ENCODE measurements at places on chromosomes 13 and 19. TPM values are rescaled to one million over a fixed set of nuclear protein-coding genes. Genes with fewer than 3 reads are reported as not detected.

GRCh38 chr13:113162783-113163685 is 4.6 kb downstream of the PROZ start:
- H3K27me3 ChIP-seq, result peaks cover 17% of the 10 kb centered on the region
- peak; percentile 58 for DNase-seq
- H3K4me3 ChIP-seq, result no peak overlapping the region

DNA sequence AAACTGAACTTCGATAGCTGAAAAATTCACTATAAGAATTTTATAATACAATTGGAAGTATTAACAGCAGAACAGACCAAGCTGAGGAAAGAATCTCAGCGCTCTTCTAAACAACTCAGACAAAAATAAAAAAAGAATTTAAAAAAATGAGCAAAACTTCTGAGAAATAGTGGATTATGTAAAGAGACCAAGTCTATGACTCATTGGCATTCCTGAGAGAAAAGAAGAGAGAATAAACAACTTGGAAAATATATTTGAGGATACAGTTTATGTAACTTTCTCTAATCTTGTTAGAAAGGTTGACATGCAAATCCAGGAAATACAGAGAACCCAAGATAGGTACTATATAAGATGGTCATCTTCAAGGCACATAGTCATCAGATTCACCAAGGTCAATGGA is 25.4 kb downstream of the SLC25A15 start:
- no peak for DNase-seq
- no peaks in the 10 kb centered on the region for H3K27me3 ChIP-seq
- no peaks in the 10 kb centered on the region for H3K4me1 ChIP-seq
- H3K4me3 ChIP-seq, result no peak overlapping the region

- no peak overlapping the region for H3K27ac ChIP-seq
- no peaks in the 10 kb centered on the region for H3K4me1 ChIP-seq
- H3K4me3 ChIP-seq, result no peak overlapping the region
- DNase-seq, result no peak
- no peaks in the 10 kb centered on the region for H3K36me3 ChIP-seq
These were observed 85.8 kb downstream of the FAM216B start for GRCh38 chr13:42867232-42867631.

- H3K36me3 ChIP-seq, result no peaks in the 10 kb centered on the region
- H3K27me3 ChIP-seq, result no peaks in the 10 kb centered on the region
- no peaks in the 10 kb centered on the region for H3K4me1 ChIP-seq
These were observed 50.5 kb downstream of the RFC3 start for GRCh38 chr13:33868343-33868994.

GRCh38 chr13:28423010-28423409 is 71.9 kb downstream of the FLT1 start:
- no peaks in the 10 kb centered on the region for H3K4me1 ChIP-seq
- no peaks in the 10 kb centered on the region for H3K36me3 ChIP-seq
- peaks cover 4% of the 10 kb centered on the region for H3K27me3 ChIP-seq
- DNase-seq, result no peak
- H3K4me3 ChIP-seq, result no peak overlapping the region

CYP2S1 gene
- total RNA-seq, result not detected

- H3K36me3 ChIP-seq, result no peaks in the 10 kb centered on the region
- H3K27ac ChIP-seq, result peak overlapping the region; percentile 19
- no peak for DNase-seq
- peaks cover 18% of the 10 kb centered on the region for H3K27me3 ChIP-seq
These were observed 27.3 kb upstream of the TPP2 start for GRCh38 chr13:102569488-102569887.

MCEMP1 gene
- total RNA-seq, result not detected

DNA sequence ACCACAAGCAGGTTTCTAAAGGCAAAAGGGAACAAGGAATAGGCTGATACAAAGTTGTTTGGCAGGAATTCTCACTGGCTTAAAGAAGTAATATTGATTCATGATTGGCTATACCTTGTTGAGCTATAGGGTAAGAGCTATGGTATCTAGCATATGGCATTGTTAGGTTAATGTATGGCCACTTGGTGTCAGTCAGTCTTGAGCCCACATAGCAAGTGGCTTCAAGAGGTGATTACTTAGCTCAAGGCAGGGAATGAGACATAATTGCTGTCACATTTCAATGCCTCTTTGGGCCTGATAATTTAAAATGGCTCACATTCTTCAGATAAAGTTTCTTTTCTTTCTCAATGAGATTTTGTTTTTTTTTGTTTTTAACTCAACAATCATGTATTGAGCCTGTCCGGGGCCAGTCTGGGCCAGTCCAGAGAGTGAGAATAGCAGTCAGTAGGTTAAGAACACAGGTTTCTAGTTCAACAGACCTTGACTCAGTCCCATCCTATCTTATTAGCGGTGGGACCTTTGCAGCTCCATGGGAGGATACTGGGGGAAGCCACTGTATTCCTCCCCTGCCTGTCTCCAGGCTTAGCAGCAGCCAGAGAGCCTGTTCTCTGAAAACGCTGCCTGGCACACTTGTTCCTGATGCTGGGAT is 45.8 kb upstream of the RCBTB2 start:
- H3K4me1 ChIP-seq, result peaks cover 6% of the 10 kb centered on the region
- H3K27me3 ChIP-seq, result peaks cover 14% of the 10 kb centered on the region
- H3K27ac ChIP-seq, result no peak overlapping the region
- no peaks in the 10 kb centered on the region for H3K36me3 ChIP-seq

DNA sequence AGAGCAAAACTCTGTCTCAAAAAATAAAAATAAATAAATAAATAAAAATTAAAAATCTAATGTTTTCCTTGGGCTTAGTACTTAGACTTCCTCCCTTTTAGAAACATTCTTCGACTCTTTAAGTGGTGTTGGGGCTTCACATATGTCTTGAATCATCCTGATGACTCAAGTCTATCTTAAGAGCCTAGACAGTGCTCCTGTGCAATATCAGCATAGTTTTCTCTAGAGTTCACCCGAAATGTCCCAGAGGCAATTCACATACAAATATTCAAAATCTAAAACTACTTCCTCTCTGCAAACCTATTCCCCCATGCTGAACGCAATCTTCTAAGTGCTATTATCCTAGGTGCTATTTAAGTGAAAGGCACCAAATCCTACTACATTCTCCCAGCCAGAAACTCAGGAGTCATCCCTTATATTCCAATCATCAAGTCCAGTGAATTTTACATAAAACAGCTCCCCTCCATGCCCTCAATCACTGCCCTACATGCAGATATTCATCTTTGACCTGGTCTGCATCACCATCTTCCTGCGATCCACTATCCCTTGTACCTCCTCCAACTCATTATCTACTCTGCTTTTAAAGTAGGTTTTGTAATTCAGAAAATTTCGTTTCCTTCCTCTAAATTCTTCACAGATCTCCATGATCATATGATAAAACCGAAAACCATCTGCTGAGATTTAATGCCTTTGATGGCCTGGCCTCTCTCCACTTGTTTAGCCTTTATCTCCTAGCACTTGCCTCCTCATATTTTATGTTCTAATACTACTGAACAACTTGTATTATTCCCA is 102.7 kb downstream of the ELF1 start:
- H3K4me3 ChIP-seq, result no peak overlapping the region
- no peaks in the 10 kb centered on the region for H3K27me3 ChIP-seq
- DNase-seq, result peak; percentile 17
- H3K36me3 ChIP-seq, result no peaks in the 10 kb centered on the region
- H3K4me1 ChIP-seq, result peaks cover 12% of the 10 kb centered on the region
- H3K27ac ChIP-seq, result no peak overlapping the region

SERP2 gene
- 6.5 TPM for total RNA-seq

GRCh38 chr13:111228262-111229144 is 91.9 kb upstream of the TEX29 start:
- no peak overlapping the region for H3K27ac ChIP-seq
- H3K27me3 ChIP-seq, result no peaks in the 10 kb centered on the region
- no peak for DNase-seq
- H3K4me3 ChIP-seq, result no peak overlapping the region
- H3K4me1 ChIP-seq, result peaks cover 3% of the 10 kb centered on the region

DNA sequence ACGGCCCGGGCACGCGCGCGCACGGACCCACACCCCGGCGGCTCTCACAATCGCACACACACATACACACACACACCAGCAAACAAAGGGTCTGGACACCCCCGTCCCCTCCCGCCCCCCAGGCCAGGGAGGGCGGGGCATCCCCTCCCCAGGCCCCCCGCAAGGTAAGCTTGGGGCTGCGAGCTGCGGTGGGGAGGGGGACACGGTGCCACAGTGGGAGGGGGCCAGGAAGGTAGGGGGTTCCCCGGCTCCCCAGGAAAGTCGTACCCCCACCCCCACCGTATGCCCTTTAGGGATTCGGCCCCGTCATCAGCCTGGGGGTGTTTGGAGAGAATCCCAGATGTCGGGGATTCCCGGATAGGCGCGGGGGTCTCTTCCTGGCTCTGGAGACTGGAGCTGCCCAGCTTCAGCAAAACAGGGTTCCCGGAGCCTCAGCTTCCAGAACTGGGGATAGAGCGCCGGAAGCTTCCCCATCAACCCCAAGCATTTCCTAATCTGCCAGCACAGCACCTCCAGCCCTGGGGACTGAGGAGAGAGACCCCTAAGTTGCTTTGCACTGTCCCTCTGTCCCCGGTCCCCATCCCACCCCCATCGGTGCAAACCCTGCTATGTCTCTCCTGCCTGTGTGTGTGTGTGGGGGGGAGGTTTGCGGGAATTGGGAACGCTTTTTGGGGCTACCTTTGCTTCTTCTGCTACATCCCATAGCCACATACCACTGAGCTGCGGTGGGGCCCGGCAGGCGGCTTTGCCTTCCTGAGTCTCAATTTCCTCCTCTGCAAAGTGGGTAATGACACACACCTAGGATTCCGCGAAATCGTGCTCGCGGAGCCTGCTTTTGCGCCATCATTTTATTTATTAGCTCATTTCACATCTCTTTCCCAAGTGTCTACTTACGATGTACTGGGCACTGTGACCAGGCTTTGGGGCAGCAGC is 1.8 kb upstream of the CDC37 start:
- peaks cover under 1% of the 10 kb centered on the region for H3K36me3 ChIP-seq
- DNase-seq, result peak; percentile 84
- H3K27ac ChIP-seq, result no peak overlapping the region
- peaks cover 46% of the 10 kb centered on the region for H3K4me1 ChIP-seq
- H3K4me3 ChIP-seq, result peak overlapping the region; percentile 100
- H3K27me3 ChIP-seq, result peaks cover 4% of the 10 kb centered on the region

- H3K27ac ChIP-seq, result no peak overlapping the region
- H3K36me3 ChIP-seq, result no peaks in the 10 kb centered on the region
- no peak for DNase-seq
- H3K4me1 ChIP-seq, result no peaks in the 10 kb centered on the region
- H3K4me3 ChIP-seq, result no peak overlapping the region
These were observed 94.5 kb upstream of the TM9SF2 start for GRCh38 chr13:99406799-99407201.

OR7C1 gene
- total RNA-seq, result not detected

GRCh38 chr19:12574036-12574435 is 22.8 kb upstream of the ZNF564 start:
- H3K4me1 ChIP-seq, result no peaks in the 10 kb centered on the region
- no peak overlapping the region for H3K27ac ChIP-seq
- H3K4me3 ChIP-seq, result no peak overlapping the region
- peaks cover 8% of the 10 kb centered on the region for H3K36me3 ChIP-seq
- no peak for DNase-seq

DNA sequence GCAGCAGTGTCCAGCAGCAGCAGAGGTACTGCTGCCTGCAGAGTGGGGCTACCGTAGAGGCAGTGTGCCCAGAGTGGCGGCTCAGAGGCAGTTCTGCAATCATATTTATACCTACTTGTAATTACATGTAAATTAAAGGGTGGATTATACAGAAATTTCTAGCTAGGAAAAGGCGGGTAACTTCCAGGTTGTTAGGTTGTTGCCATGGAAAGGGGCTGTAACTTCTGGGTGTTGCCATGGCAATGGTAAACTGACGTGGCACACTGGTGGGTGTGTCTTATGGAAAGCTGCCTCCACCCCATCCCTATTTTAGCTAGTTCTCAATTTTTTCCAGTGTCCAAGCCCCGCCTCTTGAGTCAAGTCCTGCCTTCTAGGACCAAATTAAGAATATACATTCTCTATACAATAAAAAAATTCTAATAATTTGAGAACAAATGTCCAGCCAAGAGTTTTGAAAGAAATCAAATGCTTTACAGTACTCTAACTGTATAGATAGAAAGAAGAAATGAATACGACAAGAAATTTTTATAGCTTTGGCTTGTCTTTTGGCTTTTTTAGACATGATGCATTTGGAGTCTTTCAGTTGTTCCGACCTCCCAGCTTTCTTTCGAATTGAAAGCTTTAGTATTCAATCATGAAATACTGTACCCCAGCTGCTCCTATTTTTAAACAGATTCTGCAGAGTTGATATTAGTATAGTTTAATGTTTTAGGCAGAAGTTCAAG is 816.6 kb downstream of the DIAPH3 start:
- no peaks in the 10 kb centered on the region for H3K27me3 ChIP-seq
- no peak overlapping the region for H3K27ac ChIP-seq
- H3K4me1 ChIP-seq, result no peaks in the 10 kb centered on the region
- no peak for DNase-seq
- no peak overlapping the region for H3K4me3 ChIP-seq

- no peaks in the 10 kb centered on the region for H3K36me3 ChIP-seq
- H3K27ac ChIP-seq, result no peak overlapping the region
- H3K4me1 ChIP-seq, result peaks cover 6% of the 10 kb centered on the region
- H3K4me3 ChIP-seq, result no peak overlapping the region
These were observed 13.7 kb upstream of the TLE2 start for GRCh38 chr19:3042621-3043267.

AP3D1 gene
- 121 TPM for total RNA-seq

ZNF283 gene
- 15.6 TPM for total RNA-seq

RFPL4A gene
- total RNA-seq, result not detected

DNA sequence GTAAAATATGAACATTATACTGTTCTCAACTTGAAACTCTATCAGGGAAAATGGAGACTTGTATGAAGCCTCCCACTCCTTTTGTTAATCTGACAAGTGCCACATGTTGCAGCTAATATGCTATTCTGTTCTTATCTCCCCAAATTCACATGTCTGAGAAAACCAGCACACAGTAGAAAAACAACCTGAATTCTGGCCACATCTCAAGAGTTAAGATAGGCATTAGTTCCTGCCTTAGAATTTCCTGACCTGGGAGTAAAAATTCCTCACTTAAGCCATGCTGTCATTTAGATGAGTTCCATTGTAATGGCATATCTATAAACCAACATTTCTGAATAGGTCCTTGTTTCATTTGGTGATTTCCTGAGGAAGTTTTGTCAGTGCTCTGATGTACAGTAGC is 1098.5 kb downstream of the EFNB2 start:
- no peak for DNase-seq
- H3K27me3 ChIP-seq, result no peaks in the 10 kb centered on the region
- H3K4me3 ChIP-seq, result no peak overlapping the region
- H3K27ac ChIP-seq, result no peak overlapping the region

ZNF534 gene
- total RNA-seq, result not detected

GRCh38 chr13:106493533-106494220 is 41.8 kb downstream of the EFNB2 start:
- no peak overlapping the region for H3K4me3 ChIP-seq
- no peak overlapping the region for H3K27ac ChIP-seq
- no peaks in the 10 kb centered on the region for H3K27me3 ChIP-seq
- peaks cover 38% of the 10 kb centered on the region for H3K36me3 ChIP-seq
- DNase-seq, result no peak

GRCh38 chr13:25292301-25292700 is 5.0 kb upstream of the MTMR6 start:
- H3K27me3 ChIP-seq, result peaks cover 26% of the 10 kb centered on the region
- no peaks in the 10 kb centered on the region for H3K36me3 ChIP-seq
- DNase-seq, result peak; percentile 35
- H3K4me3 ChIP-seq, result no peak overlapping the region
- H3K4me1 ChIP-seq, result peaks cover 4% of the 10 kb centered on the region

NKPD1 gene
- total RNA-seq, result 0.29 TPM

ERFL gene
- total RNA-seq, result under 0.01 TPM
